ENCODE measurements at places on chromosomes 12 and 14.

DNA sequence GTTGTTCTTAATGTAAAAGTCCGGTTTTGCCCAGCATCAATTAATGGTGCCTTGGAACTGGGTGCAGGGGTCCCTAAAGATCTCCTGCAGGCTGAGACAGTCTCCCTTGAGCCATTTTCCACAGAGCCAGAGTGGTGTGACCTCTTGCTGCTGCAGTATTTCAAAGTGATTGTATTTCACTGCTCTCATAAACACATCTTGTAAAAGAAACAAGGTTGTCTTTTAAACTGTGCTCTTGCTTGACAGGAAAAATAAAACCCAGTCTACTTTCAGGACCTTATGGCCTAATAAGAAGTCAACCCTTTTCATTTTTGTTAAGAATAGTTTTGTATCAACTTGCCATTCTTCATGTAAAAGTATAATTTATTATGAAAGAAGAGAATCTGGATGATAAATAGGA lies 44.7 kb downstream of the TMEM117 start:
- DNase-seq, result no peak

- DNase-seq, result no peak
Observed at GRCh38 chr12:132191715-132192553, 47.7 kb downstream of the NOC4L start.

DNA sequence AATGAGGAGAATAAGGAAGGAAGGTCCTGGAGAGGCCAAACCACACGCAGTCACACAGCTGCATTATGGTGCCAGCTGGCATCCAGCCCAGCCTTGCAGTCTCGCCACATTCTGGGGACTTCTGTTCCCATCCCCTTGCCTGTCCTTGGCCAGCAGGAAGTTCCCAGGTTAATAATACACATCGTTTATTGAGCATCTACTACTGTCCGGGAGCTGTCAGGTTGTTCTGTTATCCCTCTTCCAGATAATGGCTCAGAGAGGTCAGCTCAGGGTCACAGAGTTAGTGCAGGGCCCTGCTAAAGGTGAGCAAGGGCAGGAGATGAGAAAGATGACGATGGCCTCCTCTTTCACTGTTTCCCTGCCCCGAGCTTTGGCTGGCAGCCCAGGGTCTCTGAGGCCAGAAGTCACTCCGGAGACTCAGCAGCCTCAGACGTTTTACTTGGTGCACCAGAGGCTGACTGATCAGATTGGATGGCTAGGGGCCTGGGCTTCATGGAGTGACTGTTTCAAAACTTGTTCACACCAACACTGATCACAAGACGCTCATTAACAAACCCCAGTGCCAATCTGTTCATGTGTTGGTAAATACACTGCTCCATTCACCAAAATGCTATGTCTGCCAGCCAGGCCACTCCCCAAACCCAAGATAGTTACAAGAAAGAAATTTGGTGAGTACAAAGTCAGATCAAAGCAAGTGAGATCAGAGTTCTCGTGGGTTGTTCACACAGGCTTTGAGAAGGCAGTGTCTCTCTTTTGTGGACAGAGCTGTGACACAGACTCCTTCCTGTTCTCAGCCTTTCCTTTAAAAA lies 79.2 kb downstream of the B4GALNT3 start:
- peak; percentile 69 for DNase-seq

DNA sequence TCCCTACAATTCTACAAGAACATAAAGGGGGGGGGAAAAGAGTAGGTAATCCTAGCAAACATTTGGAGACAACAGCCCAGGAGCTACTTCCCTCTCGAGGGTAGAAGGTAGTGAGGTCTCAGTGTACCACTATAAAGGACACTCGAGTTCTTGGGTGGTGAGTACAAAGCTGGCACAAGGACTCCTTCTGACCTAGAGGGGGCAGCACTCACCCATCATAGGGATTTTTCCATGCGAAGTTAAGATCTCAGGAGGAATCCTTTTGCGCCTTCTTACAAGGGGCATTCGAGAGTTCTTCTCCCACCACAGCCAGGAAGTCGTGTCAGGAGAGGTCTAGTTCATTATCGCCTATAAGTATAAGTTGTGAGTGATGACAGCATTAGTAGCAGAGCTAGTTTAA lies 200.2 kb upstream of the RBM19 start:
- peak; percentile 60 for DNase-seq

- DNase-seq, result peak; percentile 60
Observed at GRCh38 chr14:54572316-54572715, 5.4 kb downstream of the SAMD4A start.

DNA sequence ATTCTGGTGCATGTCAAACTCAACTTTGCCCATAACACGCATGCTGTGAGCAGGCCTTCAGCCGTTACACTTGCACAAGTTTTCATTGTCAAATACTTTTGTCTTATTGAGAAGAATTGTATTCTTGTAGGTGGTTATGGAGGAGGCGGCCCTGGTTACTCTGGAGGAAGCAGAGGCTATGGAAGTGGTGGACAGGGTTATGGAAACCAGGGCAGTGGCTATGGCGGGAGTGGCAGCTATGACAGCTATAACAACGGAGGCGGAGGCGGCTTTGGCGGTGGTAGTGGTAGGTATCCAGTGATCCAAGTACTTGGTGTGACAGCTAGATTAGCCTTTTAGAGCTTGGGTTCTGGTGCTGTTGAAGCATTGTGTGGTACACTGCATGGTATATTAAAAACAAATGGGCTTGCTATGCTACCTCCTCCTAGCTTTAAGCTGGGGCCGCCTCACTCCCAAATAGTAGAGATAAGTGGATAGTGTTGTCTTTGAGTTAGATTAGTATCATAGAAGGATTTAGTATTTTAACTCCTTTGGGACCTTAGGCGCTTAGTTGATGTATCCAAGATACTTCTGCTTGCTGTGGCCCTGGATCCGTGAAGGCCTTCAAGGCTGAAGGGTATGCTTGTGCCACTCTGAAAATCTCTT lies 2.5 kb downstream of the HNRNPA1 start:
- DNase-seq, result no peak

DNA sequence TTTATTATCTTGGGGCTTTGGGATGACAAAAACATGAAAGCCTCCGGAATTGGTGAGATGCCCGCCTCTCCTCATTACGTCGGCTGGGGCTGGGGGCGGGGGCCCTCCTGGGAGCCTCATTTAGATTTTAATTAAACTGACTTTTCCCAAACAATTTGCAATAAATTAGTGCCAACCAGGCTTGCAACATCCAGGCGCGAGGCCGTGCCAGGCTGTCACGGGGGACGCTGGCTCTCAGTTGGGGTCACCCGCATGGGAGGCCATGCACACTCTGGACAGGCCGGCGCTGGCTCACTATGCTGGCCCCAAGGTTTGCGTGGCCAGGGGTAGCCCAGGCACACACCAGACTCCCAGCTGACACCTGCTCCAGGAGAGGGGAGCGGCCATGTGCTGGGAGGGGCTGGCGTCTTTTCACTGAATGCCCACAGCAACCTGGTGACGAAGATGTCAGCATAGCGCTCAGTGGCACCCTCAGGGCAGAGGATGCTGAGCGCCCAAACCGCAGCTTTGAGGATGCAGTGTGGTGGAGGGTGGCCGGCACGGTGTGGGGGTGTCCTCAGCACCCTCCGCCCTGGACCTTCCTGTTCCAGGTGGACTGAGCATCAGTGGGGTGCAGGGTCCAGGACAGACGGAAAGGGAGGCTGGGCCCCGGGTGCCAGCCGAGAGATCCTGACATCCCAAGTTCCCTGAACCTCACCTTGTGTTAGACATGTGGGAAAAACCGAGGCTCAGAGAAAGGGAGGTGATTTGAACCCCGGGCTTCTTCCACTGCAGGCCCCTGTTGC lies 190.8 kb upstream of the C14orf180 start:
- DNase-seq, result no peak

GRCh38 chr12:5489760-5490406 lies 58.0 kb downstream of the NTF3 start:
- no peak for DNase-seq

- no peak for DNase-seq
Observed at GRCh38 chr12:97764700-97765099, 302.1 kb downstream of the RMST start.

GRCh38 chr14:26896447-26896846 lies 298.6 kb upstream of the NOVA1 start:
- peak; percentile 79 for DNase-seq

DNA sequence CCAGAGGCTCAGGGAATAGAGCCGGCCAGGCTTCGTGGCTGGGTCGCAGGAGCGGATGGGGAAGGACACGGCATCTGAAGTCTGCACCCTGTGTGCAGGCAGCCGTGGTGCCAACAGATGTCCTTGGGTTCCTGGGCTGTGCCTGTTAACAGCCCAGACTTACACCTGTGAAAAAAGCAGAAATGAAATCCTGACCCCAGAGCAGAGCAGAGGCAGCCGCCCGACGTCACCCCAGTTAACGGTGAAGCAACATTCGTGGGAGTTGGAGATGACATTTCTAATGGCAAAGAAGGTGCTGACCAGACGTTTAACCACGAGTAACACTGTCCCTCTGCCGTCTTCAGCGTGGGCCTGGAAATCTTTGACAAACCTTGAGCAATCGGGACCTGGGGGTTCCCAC lies 200.3 kb upstream of the DIO3 start:
- no peak for DNase-seq

DNA sequence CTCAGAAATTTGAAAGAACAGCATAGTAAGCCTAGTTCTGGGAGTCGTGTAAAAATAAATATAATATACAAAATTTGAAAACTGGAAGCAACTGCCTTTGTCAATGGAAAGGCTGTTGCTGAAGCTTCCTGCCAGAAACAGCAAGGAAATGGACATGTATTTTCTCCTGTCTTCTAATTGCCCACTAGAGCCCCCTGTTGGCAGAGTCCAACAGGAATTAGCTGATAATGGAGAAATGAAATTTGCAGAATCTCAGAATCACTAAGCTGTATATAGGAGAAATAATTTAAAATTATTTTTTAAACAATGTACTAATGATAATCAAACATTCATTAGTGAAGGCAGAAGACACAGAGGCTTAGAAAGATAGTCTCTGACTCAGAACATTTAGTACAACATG lies 414.8 kb downstream of the SLC6A15 start:
- peak; percentile 46 for DNase-seq

DNA sequence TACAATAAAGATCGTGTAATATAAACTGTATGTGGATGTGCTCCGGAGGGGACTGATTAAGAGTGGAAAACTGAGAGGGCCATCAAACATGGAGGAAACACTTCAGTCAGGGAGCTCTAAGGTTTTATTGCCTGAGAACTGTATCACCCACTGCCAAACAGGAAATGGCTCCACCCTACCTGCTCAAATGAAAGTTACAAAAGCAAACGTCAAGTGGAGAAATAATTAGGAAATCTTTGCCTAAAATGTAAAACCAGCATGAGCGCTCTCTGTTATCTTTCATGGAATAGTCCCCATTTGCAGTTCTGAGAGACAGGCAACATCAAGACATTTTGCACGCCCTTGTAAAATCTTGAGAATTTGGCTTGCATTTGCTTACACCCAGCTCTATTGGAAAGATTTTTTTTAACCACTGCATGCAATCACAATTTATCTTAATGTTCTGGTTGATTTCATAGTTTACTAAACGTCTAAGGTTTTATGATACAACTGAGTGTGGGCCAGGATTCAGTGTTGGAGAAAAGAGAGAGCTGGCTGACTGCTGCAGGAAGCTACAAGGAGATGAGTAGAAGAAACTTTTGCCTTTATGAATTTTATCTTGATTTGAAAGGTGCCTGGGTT lies 344.0 kb upstream of the PRICKLE1 start:
- no peak for DNase-seq

GRCh38 chr12:1629338-1630132 lies 504 bp downstream of the WNT5B start:
- no peak for DNase-seq

DNA sequence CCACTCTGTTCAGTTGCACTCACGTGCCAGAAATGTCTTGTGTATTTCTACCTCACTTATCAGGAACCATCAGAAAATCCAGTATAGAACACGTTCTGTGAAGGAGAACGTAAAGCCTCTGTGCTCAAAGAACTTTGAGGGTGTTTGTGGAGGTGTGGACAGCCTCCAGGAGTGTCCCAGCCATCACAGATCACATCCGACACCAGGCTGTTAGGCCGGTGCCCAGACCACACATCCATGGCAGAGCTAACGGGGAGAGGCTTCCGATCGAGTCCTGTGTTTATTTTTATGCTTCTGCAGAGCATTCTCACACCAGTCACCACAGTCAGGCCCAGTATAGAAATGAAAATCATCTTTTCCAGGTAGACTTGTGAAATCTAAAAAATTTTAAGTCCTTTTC lies 53.6 kb downstream of the TPCN1 start:
- DNase-seq, result no peak

- no peak for DNase-seq
Observed at GRCh38 chr14:88765130-88765529, 27.6 kb downstream of the EML5 start.

- DNase-seq, result no peak
Observed at GRCh38 chr12:65331456-65331855, 53.0 kb downstream of the MSRB3 start.

- peak; percentile 75 for DNase-seq
Observed at GRCh38 chr12:13534645-13535398, 338.3 kb downstream of the EMP1 start.

- DNase-seq, result no peak
Observed at GRCh38 chr12:5708371-5708770, 236.7 kb downstream of the ANO2 start.

DNA sequence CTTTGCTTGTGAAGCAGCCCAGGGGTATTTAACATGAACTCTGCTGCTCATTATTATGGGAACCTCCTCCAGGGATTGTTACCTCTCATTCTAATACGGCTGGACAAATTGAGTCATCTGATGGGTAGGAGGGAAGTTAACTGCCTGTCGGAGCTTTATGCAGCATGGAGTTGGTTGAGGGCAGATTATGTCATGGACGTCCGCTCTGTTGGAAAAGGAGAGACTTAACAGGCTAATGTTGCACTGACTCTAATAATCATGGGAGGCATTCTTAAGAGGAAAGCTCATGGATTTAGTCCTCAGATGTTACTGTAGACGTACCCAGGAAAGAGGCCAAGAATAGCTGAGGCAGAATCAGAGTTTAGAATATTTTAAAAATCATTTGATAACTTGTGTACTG lies 9.9 kb downstream of the POP5 start:
- DNase-seq, result no peak

DNA sequence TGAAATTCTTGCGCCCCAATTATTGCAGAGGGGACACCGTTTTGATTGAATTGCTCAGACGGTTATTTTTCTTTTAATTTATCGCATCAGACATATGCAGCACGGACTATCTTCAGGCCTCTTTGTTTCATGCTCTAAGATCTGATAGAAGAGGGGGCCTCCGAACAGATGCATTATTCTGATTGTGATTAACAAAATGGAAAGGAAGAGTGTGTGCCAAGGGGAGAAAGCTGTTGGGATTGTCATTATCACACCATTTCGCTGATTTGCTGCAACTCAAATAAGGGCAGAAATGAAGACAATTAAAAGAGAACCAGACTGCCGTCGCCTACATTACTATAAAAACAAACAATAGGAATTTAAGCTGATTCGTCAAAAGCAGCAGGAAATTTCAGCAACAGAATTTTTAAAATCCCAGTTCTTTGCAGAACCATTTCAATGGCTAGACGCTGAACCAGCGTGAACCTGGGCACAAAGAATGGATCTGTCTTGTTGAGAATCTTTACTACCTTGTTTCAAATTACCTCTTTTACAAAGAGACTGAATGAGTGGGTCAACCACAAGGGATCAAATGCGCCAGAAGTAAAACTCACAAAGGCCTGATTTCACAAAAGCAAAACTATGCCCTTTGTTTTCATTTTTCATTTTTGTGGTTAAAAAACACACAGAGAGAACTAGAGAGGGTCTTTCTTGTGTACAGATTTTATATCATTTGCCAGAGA lies 30.6 kb downstream of the TMEM132D start:
- DNase-seq, result no peak

- no peak for DNase-seq
Observed at GRCh38 chr14:74235017-74235416, 4.2 kb upstream of the VSX2 start.
